ENCODE measurements at places on chromosomes 1 and 21.

DNA sequence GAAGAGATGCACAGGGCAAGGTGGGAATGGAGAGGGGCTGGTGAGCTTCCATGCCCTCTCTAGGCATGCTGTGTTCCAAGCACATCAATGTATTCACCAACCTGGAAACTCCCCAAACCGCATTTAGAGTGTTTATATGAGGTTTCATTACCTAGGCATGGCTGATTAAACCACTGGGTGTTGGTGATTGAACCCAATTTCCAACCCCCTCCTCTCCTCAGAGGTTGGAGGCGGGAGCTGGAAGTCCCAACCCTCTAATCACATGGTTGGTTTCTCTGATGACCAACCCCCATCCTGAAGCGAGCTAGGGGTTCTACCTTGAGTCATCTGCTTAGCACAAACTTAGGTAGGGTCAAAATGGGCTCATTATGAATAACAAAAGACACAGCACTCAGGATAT is 3.0 kb upstream of the PPIE start:
- DNase-seq, result no peak

GRCh38 chr1:199298825-199299224 is 660.0 kb downstream of the PTPRC start:
- no peak for DNase-seq

DNA sequence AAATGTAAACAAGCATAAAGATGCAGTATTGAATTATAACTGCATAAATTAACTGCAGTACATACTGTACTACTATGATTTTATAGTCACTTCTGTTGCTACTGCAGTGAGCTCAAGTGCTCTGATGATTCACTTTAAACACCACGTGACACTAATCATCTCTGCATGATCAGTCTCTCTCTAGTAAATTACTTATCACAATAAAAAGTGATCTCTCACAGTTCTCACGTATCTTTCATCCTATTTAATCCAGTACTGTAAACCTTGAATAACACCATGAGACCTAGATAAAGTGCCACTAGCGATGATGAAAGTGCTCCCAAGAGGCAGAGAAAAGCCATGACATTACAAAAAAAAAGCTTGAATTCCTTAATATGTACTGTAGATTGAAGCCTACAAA is 1242.0 kb downstream of the AMY1C start:
- no peak for DNase-seq

DNA sequence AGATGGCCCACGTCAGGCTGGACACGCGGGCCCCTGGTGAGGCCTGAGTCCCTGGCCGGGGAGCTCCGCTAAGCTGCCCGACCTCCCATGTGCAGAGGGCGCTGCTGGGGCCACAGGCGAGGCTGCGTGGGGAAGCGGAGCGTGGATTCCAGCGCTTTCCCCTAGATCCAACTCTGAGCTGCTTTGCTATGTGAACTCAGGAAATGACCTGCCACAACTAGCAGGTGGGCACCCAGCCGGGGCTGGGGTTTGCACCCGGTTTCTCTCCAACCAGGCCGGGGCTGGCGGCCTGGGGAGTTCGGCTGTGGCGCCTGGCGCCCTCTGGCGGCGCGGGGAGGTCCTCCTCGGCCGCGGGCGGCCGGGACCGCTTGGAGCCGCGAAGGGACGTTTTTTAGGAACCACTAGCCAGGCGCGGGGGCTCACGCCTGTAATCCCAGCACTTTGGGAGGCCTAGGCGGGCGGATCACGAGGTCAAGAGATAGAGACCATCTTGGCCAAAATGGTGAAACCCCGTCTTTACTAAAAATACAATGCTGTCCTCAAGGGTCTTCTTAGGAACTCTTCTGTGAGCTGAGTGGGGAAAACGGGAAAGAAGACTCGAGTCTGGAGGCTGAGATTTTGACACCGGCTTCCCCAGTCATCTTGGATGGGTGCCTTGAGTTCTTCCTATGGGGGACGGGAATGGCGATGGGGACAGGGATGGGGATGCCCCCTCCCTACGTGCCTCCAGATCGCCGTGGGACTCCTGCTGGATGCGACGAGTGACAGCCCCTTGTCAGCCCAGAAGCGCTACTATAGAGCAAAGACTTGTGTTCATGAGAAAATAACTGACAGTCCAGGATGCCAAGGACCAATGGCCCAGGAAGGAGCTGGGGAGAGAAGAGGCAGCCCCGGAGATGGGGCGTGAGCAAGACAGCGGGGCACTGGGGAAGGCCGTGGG is 12.6 kb downstream of the PYCR2 start:
- peak; percentile 67 for DNase-seq

- no peak for DNase-seq
Measured at GRCh38 chr1:17472814-17473213, 33.3 kb upstream of the RCC2 start.

DNA sequence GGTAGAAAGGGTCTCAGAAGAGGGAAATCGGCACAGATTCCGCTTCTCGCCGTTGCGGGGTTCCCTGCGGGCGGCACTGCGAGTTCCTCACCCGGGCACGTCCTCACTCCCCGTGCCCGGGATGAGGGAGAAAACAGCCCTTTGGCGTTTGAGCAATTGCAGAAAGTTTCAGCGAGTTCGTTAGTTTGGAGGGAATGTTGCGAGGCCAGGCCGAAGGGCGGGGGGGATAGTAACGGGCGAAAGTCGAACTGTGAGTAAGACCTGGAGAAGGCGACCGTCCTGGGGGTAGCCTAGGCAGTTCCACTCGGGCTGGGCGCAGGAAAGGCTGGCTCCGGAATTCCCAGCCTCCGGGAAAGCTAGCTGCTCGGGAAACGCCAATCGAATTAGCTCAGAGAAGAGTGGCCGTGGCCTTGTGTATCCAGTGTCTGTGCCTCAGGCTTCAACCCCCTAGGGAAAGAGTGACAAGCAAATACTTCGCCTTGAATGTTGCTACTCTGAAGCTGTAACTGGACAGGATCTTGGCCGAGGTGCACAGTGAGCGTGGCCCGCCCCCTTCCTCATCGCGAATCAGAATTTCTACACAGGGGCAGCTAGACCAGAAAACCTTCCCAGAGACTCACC is 787 bp downstream of the PTGFR start:
- DNase-seq, result no peak

GRCh38 chr1:66751160-66751559 is 1.1 kb upstream of the DYNLT5 start:
- no peak for DNase-seq

GRCh38 chr1:17419626-17420328 is 19.7 kb downstream of the RCC2 start:
- peak; percentile 63 for DNase-seq

DNA sequence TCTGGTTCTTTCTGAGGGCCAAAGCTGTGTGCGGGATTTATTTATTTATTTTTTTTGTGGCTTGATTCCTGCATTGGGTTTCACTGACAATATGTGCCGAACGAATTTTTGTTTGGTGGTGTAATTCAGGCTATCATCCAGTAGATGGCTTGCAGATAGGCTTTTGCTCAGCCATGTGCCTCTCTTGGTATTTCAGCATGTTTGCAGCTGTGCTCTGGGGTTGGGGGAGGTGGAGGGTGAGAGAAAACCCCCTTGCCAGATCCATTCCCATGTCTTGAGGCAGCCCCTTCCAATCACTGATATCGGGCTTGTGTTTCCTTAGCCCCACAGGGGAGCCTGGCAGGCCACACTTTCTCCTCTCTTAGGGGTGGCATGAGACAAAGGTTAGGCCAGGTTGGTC is 302.4 kb downstream of the PTGER3 start:
- DNase-seq, result no peak

GRCh38 chr1:70331962-70332361 is 22.6 kb downstream of the ANKRD13C start:
- DNase-seq, result no peak

GRCh38 chr21:30227633-30228404 is 11.9 kb upstream of the CLDN8 start:
- DNase-seq, result no peak

DNA sequence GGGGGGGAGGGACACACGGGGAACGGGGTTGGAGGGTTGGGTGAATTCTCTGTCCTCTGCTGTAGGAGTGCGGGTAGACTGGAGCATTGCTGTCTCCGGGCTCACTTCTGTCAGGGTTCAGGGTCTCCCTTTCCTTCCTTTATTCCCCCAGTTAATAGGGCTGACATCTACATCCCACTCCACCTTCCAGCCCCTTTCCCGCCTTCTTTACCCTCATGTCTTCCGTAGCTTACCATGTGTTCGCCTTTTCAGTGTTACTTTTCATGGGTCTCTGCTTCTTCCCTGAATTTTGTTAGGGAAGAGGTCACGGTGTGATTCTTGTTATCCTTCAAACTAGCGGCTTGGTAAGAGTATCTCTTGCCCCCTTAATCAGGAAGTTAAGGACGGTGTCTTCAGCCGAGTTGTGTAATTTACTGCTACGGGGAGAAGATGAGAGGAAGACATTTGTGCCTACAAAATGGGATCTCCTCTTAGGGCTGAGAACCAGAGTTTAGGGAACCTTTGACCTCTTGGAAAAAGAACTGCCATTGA is 917 bp downstream of the RAP1A start:
- DNase-seq, result no peak

Data from CD4-positive, alpha-beta T cell (primary cell).